ENCODE measurements at places on chromosomes 13 and 19.

- DNase-seq = no peak
Measured at GRCh38 chr13:52969373-52969772, 59.2 kb upstream of the OLFM4 start.

DNA sequence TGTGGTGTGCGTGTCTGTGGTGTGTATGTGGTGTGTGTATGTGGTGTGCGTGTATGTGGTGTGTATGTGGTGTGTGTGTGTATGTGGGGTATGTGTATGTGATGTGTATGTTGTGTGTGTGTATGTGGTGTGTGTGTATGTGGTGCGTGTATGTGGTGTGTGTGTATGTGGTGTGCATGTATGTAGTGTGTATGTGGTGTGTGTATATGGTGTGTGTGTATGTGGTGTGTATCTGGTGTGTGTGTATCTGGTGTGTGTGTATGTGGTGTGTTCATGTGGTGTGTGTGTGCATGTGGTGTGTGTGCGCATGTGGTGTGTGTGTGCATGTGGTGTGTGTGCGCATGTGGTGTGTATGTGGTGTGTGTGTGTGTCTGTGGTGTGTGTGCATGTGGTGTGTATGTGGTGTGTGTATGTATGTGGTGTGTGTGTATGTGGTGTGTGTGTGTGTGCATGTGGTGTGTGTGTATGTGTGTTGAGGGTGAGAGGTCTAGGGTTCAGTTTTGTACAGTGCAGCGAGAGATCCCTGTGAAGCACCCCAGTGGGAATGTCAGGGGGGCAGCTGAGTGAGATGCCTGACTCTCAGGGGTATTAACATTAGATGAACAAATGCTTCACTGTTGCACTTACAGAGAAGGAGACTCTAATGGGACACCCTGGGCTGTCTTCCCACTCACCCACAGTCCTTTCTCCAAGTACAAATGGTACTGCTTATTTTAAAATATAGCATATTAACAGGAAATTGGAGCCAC lies 61.3 kb upstream of the MEDAG start:
- DNase-seq = no peak

DNA sequence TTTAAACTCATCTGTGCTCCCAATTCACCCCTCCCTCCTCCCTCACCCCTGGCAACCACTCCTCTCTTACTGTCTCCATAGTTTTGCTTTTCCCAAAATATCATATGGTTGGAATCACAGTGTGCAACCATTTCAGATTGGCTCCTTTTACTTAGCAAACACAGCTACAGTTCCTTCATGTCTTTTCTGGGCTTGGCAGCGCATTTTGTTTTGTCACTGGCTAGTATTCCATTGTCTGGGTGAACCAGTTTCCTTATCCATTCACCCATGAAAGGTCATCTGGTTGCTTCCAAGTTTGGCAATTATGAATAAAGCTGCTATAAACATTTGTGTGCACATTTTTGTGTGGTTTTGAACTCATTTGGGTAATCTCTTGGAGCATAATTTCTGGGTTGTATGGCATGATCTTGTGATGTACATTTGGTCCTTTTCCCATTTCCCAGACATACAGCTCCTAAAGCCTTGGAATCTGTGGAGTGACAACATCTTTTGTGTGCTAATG lies 23.9 kb upstream of the GAS6 start:
- DNase-seq = no peak

DNA sequence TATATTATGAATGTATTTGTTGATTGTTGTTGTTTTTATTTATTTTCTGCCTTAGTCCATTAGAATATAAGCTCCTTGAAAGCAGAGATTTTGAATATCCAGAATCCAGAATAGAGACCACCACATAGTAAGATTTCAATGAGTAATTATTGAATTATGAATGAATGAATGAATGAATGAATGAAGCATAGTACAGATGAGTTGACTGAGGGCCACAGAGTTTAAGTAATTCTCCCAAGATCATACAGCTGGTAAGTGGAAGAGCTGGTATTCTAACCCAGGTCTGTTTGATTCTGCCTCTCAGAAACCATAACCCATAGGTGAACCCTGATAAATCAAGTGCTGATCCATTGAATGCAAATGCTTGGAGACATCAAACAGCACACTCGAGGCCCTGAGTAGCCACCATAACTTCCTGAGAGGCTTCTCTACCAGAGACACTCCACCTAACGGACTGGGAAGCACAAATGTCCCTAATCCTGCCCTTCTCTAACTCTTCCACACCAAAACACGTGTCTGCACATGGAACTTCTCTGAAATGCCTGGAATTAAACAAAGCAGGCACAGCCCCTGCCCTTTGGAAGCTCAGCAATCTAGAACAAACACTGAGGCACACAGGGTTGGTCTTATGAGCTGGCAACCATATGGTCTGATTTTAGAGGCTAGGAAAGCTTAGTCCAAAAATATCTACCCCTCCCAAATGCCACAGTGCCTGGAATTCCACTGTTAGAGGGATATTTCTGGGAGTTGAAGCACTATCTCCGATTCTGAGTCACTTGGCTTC lies 190.1 kb downstream of the FOXO1 start:
- DNase-seq = no peak

- no peak for DNase-seq
Measured at GRCh38 chr19:31421856-31422255, 72.6 kb upstream of the TSHZ3 start.

DNA sequence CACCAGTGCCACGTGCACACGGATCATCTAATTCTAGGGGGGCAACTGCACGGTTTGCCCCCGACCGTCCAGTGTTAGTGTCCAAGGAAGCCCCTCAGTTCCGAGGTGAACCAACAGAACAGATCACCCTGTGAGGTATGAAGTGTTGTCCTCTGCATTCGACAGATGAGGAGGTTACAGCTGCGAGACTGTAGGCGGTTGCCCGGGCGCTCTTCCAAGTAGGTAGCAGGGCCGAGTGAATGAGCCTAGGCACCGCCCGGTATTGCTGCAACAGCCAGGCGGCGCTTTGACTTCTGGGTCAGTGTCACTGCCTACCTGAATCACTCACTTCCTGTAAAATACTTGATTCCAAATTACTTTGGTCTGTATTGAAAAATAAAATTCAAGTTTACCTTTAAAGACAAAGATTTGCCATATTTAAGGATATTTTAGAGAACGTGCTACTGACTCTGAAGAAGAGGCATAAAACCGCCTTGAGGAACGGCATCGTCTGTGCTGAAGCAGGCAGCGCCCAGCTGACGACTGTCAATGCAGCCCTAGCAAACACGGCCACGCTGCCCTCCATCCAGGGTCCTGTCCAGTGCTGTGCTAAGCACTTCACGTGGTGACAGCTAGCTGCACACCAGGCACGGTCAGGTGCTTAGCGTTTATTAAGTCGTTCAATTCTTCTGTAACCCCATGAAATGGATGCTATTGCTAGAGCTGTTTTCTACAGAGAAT lies 19.3 kb upstream of the RASA3 start:
- peak; percentile 61 for DNase-seq

GRCh38 chr19:44596428-44597130 lies 16.8 kb upstream of the IGSF23 start:
- no peak for DNase-seq

DNA sequence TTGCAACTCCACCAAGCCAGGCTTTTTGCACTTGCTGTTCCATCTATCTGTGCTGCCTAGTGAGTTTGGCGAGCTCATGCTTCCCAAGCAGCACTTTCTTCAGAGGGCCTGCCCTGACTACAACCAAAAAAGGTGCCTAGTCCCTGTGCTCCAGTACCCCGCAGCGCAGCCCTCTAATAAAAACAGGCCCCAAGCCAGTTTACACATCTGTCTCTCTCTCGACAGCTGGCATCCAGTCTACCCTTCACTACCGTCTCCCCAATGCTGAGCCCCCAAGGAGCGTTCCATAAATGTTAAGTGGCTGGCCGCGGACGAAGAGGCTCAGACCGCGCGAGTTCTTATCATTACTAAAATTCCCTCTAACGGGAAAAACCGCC lies 512 bp downstream of the MED4 start:
- no peak for DNase-seq

DNA sequence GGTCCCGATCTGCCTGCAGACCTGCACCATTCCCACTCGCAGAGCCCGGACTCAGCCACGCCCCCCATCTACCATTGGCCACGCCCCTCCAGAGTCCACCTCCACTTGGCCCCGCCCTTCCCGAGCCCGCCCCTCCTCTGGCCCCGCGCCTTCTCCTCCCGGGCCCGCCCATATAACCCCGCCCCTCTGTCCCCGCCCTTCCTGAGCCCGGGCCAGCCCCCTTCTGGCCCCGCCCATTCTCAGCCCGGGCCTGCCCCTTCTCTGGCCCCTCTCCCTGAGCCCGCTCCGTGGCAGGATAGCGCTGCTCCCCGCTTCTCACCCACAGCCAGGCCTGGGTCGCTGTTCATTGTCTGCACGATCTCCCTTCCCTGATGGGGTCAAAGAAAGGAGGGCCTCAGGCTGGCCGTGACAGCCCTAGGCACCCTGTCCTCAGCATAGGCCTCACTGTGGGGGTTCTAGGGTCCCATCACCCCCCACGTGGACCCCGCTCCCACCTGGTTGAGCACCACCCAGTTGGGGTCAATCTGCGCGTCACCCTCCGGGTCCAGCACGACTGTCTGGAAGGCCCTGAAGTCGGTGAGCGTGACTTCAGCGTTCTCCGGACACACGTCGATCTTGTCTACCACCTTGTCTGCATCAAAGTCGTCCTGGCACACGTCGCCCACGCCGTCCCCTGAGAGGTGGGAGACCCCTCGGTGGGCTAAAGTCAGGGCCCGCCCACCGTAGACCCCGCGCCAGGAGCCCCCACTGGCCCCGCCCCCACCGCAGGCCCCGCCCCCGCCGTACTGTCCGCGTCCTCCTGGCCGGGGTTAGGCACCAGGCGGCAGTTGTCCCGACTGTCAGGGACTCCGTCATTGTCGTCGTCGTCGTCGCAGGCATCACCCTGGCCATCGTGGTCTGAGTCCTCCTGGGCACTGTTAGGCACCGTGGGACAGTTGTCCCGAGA lies 5.7 kb downstream of the COMP start:
- peak; percentile 80 for DNase-seq

DNA sequence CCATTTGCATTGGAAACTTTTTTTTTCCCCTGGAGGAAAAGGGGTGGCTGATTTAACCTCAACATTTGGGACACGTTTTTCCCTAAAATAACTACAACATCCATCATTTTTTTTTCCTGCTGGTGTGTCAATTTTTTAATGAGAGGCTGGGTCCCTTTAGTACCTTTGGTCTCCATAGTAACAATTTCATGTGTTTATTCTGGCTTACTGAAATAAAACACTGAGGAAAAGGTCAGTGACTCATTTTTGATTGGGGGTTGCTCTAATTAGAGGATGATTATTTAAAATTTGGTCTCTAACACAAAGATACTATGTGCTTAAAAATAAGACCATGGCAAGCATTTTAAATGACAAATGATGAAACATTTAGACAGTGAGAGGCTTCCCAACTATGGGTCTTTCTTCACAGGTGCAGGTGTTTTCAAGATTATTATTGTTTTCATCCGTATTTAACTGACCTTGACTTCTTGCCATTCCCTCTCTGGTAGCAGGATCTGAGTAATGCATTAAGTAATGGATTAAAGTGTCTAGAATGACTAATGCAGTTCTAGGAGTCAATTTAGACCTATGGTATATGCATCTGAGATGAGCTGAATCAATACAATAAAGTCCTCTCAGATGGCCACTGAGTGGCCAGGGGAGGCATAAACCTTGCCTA lies 406.4 kb downstream of the KCNRG start:
- no peak for DNase-seq

- peak; percentile 92 for DNase-seq
Measured at GRCh38 chr19:510606-511100, 3.4 kb downstream of the TPGS1 start.

Measured in stimulated activated CD8-positive, alpha-beta memory T cell treated with anti-CD3 and anti-CD28 coated beads, Interleukin-7, amount 100 ng/mL, for 48 hours (primary cell).